Stimulated activated CD4-positive, alpha-beta T cell treated with anti-CD3 and anti-CD28 coated beads, Interleukin-15, amount 100 ng/mL, for 48 hours (primary cell): ENCODE measurements at places on chromosomes 16 and 17.

DNA sequence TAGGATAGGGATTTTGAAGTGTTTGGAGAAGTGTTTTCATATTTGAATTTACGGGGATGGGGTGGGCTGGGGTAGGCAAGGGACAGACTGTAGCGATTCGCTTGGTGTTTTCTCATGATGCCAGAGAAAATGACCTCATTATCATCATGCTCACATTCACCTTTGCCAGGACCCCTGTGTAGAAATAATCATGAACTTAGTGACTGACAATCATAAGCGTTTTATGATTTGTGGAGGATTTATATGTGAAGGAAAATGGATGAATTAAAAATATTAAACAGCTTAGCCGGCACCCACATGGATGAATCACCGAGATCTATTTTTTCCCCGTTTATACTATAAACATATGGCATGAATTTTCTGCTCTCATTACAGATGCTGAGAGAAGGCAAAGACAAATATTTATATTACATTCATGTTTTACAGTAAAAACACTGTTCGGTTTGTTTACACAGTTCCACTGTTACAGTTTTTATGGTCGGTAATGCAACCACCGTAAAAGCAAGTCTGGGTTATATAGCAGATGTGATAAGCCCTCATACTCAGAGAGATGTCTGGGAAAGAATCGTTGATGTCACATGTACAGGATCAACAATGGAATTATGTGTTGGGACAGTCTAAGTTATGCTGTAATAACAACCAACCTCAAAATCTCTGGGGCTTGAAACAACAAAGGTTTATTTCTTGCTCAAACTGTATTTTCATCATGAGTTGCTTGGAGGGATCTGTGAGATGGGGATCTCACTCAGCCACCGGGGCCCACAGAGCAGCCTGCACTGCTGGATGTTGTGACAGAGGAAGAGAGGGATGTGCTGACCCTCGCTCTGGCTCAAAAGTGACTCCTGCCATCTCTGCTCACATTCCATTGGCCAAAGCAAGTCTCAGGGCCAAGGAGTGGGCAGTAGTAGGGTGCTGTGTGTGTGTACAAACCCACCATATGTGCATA lies 85.1 kb downstream of the WWOX start:
- DNase-seq: no peak

DNA sequence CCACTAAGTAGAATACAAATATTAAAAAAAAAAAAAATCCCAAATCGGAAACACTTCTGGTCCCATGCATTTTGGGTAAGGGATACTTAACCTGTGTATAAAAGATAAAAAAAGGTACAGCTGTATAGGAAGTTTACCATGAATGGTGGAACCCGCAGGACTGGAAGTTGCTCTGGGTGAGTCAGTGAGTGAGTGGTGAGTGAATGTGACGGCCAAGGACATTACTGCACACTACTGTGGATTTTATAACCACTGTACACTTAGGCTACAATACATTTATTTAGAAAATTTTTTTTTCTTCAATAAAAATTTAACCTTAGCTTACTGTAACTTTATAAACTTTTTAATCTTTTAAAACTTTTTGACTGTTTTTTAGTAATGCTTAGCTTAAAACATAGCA lies 71.3 kb upstream of the BCAR1 start:
- DNase-seq: no peak

DNA sequence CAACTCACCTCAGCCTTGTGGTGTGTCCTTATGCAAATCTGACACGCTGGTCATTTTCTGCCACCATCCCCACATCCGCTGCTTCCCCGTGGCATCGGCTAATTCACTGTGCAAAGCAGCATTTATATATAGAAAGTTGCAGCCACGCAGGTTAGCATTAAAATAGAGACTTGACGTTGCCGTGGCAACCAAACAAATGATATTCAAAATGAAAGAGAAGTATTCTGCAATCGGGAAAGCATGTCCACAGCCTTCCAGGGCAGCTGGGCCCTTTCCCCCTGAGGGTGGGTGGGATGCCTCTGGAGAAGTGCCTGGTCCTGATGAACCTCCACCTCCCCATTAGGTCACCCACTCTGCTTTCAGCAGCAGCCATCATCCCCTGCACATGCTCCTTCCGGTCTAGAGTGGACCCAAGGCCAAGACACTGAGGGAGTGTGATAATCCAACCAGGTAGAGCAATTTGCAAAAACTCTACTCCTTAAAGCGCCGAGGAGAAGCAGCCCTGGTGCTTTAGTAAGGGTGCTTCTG lies 138.7 kb downstream of the GAS7 start:
- no peak for DNase-seq

- DNase-seq: no peak
Measured at GRCh38 chr17:18993905-18994526, 10.5 kb downstream of the FAM83G start.

- no peak for DNase-seq
Measured at GRCh38 chr16:72285324-72285723, 113.4 kb upstream of the PMFBP1 start.

DNA sequence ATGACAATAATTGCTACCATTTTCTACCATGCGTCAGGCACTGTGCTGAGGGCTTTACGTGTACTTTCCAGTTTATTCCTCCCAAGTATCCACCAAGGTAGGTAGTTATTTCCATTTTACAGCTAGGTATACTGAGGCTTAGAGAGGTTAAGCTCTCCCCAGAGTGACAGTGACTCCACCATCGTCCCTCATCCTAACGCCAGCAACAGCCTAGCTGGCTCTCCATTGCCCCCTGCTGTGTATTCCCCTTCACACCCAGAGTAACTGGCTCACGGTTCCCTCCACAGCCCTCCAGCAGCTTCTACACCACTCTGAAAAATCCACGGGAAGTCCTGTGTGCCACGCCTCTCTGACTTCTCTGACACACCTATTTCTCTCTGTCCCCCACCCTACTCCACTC lies 7.1 kb upstream of the ASGR1 start:
- no peak for DNase-seq

DNA sequence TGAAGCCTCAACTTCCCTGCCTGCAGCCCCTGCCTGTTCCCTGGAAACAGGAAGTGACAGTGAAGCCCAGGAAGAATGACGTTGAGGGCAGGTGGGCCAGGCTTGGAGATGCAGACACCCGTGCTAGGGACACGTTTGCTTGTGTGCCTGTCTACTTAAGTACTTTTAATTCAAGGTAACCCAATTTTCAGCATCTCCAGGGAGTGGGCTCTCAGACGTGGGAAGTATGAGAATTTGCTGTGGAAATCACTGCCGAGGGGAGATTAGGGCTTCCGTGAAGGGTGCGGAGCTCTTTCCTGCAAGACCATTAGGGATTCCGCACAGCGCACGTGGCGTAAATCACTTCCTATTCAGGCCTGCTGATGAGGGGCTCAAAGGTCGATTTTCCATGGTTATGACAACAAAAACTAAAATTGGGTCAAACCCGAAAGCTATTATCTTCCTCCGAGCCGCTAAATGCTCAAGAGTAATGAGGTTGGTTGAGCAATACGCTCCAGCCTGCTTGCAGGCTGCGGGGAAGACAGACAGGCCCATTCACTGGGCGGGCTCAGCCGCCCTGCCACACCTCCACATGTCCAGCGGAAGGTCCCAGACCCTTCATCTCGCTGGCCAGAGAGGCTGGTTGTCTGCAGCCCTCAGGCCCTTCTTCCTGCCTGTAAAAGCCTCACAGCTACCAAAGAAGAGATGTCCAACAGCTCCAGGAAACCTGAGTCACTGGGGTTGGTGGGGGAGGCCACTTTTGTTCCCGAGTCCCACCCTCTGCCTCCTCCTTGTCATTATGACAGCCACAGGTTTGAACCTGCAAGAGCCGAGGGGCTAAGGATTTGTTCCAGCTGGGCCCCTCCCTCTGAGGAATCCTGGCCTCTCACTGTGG lies 109.9 kb downstream of the RBFOX3 start:
- DNase-seq: no peak

DNA sequence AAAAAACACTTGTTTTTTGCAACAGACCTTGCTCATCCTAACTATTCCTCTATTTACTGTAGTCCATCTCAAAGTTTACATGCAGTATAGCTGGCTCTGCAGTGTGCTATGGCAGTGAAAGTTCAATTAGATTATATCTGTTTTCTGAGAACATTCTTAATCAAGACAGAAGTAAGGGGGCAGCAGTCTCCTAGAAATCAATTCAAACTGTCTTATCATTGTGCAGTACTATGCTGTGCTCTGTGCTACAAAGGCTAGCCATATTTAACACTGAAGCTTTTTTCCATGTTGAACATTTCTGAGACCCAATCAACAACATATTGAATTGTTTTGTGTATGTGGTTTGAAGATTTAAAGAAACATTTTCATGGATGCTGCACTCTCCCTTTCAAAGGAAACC lies 11.4 kb downstream of the NETO2 start:
- DNase-seq: no peak

- no peak for DNase-seq
Measured at GRCh38 chr16:73036074-73036826, 11.7 kb downstream of the ZFHX3 start.
